Astrocyte of the spinal cord (primary cell): ENCODE measurements at places on chromosomes 5 and 9.

DNA sequence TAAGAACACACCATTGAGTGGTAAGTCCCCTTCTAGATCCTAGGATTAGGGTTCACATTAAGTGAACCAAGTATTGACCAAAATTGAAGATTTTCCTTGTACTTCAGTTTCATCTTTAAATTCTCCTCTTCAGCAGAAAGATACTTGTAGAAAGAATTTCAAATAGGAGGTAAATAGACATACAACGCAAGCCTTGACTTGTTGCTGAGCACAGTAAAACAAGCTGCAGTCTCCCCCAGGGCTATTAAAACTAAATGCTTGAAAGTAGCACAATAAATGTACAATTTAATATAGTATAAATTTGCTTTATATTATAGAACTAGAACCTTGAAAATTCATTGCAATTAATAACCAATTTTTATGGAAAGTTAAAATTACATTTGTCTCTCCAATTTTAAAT is 170.1 kb upstream of the TARS1 start:
- DNase-seq = no peak

DNA sequence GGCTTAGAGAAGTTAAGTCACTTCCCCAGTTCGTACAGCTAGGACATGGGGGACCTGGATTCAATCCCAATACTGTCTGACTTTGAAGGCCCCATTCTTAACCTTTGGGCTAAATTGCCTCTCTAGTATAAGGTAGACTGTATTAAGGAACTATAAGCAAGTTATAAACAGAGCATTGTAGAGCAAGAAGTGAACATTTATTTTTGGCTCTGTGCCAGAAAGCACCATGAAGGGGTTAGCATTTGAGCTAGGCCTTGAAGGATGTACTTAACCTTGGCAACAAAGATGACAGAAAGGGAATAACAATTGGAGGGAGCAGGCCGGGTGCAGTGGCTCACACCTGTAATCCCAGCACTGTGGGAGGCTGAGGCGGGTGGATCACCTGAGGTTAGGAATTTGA is 32.8 kb downstream of the GALNT10 start:
- DNase-seq = no peak

DNA sequence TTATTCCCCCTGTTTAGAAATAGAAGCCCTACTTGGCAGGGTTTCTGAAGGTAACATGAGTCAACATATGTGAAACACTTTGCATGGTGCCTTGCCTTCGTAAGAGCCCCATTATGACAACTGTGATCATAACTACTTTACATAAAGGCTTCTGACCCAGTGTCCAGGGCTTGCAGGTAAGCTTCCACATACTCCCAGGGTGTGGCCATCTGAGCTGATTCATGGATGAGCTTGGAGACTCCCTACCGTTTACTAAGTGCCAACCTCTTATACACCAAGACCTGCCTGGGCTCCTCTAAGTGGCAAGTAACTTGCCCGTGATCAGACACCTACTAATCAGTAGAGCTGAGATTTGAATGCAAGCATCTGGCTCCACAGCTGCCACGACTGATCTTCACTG is 62.8 kb upstream of the C5orf58 start:
- DNase-seq = no peak

GRCh38 chr9:86827893-86828292 is 119.4 kb downstream of the GAS1 start:
- DNase-seq = no peak

DNA sequence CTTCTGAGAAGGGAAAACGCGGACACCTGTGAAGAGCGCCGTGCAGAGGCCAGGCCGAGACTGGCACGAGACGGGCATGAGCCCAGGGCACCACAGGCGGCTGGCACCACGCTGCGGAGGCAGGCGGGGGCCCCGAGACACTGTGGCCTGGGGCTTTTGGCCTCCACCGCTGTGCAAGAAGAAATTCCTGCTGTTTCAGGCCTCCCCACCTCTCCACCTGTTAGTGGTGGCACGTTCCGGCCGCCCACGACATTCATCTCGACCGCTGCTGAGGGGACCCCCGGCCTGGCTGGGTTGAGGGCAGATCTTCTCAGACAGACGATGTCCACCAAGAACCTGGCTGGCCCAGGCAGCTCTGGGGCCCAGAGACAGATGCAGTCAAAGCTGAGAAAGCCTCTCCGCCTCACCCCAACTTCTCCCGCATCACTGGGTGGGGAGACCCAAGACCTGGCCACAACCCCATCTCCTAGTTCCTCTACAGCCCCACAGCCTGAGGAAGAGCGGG is 11.5 kb downstream of the NACC2 start:
- no peak for DNase-seq
